ENCODE measurements at places on chromosomes 12 and 14. TPM values are rescaled to one million over a fixed set of nuclear protein-coding genes. Genes with fewer than 3 reads are reported as not detected.
A peak's percentile ranks its signal among the peaks of the same experiment; 100 is the strongest.

PAH gene
- total RNA-seq = not detected

ALG10B gene
- 4.0 TPM for total RNA-seq

USP44 gene
- total RNA-seq = not detected

KLRB1 gene
- not detected for total RNA-seq

ANG gene
- total RNA-seq = 4.2 TPM

ERP27 gene
- not detected for total RNA-seq

NID2 gene
- 11.1 TPM for total RNA-seq

CBLN3 gene
- total RNA-seq = 1.9 TPM

DCAF4 gene
- total RNA-seq = 20.5 TPM

TMCC3 gene
- 5.1 TPM for total RNA-seq

CLEC7A gene
- not detected for total RNA-seq

CLEC1B gene
- not detected for total RNA-seq

SERPINA5 gene
- total RNA-seq = 0.06 TPM

GRCh38 chr12:124507188-124508109 is 60.0 kb downstream of the NCOR2 start:
- peak; percentile 53 for DNase-seq

- DNase-seq = no peak
Observed at GRCh38 chr12:111078731-111079130, 158.4 kb upstream of the MYL2 start.

DNA sequence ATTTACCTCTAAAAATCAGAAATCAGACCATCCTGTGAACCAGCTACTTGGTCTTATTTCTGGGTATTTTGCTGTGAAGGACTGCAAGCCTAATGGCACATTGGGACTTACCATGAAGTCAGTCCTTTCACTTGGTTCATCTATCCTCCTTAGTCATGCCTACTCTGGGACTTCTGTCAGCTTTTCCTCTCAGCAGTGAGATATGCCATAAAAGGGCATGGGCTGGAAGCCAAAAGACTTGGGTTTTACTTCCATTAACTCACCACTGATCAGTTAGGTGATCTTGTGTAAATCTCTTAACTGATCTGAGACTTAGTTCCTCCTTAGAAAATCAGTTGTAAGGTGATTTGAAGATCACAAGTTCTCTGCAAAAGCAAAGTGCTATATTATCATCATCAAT is 116.5 kb downstream of the PAH start:
- DNase-seq = no peak

DNA sequence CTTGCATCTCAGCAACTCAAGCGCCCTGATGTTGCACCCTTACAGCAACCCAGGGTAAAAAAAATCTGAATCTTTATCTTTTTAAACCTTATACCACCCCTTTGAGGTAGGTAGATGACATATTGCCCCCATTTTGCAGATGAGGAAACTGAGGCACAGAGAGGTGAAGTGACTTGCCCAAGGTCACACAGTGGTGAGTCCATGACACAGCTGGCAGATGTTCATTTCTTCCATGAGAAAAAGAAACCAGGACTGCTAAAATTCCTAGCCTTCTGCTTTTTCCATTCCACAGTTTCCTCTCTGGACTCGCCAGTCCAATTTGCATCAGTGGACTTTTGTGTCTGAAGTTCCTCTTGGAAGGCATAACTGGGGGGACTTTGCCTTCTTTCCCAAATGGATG is 79.3 kb downstream of the IGF1 start:
- no peak for DNase-seq

GRCh38 chr12:59678759-59679411 is 83.1 kb downstream of the SLC16A7 start:
- DNase-seq = no peak

GRCh38 chr12:103627189-103627855 is 40.2 kb downstream of the STAB2 start:
- DNase-seq = no peak

GRCh38 chr14:36583893-36584811 is 1.7 kb upstream of the NKX2-8 start:
- DNase-seq = no peak

- no peak for DNase-seq
Observed at GRCh38 chr12:118537481-118537917, 161.1 kb downstream of the SUDS3 start.

- peak; percentile 47 for DNase-seq
Observed at GRCh38 chr12:123533672-123534643, at the start of gene RILPL1. Gene RILPL1 (minus strand): TSS chr12:123533719. CDS start chr12:123533482, 237 bp downstream.

- DNase-seq = no peak
Observed at GRCh38 chr12:78712834-78713481, 151.6 kb upstream of the SYT1 start.

- DNase-seq = no peak
Observed at GRCh38 chr12:111035578-111036301, 115.4 kb upstream of the MYL2 start.

GRCh38 chr12:89932954-89933353 is 224.3 kb upstream of the ATP2B1 start:
- peak; percentile 56 for DNase-seq

- DNase-seq = no peak
Observed at GRCh38 chr14:20341646-20342045, 1.8 kb upstream of the PARP2 start.

DNA sequence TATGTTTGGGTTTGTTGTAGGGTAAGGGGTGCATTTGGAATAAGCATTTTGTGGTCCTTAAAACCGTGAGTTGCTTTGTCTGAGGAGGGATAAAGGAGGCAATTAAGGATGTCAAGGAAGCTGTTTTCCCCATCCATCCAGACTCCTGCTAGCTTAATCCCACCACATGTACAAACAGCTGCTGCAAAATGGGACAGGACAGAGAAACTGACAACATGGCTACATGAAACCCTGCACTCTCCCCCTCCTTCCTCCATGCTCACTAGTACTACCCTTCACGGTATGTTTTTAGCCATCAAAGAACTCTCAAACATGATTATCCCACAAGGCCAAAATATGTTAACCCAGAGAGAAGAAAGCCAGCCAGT is 20.6 kb downstream of the ST8SIA1 start:
- no peak for DNase-seq

DNA sequence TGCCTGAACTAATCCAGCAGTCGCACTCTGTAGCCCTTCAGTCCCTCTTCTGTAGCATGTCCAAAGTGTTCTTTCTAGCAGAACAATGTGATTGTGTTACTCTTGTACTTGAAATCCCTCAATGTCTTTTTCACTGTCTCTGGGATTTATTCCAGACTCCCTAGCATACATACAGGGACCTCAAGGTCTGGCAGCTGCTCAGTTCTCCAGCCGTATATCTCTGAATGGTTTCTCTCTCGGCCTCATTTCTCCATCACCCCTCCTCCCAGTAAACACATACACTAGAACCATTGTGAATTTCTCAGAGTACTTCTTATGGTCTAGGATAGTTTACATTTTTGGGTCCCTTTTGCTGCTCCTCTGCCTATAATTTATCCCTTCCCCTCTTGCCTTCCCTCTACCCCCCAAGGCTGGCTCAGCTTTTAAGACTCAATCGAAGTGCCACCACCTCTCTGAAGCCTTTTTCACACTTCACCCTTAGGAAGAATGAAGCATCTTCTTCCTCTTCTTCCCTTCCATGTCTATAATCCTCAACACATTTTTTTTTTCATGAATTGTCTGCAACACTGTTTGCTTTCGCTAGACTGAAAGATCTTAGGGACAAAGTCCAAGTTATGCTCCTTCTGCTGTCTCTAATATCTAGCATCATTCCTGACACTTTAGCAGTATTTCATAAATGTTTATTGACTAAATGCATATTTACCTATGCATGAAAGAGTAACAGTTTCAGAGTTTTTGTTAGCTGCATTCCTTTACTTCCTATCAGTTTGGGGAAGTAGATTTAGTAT is 446.1 kb downstream of the ZFP36L1 start:
- DNase-seq = no peak

DNA sequence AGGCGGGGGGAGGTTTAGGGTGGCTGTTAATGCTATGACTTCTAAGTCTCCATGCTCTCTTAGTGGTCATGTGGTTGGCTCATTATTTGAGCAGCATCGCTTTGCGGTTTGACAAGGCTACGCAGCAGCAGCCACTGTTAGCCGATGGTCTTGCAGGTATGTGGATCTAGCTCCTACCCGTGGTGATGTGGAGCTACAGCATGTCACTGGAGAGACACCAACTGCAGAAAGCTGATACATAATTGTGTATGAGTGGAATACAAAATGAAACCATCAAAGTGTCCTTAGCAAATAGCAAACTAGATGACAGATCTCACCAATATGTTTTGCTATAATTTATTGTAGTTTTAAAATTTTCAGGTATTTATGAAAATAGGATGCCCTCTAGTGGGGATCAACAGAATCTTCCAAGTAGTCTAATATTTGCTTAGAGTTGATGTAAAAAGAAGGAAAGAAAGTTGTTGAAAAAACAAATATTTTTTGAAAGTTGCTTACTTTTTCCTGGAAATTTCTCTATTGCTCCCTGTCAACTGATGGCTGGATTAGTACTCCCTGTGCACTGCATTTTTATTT is 94.9 kb downstream of the NAV3 start:
- peak; percentile 95 for DNase-seq

DNA sequence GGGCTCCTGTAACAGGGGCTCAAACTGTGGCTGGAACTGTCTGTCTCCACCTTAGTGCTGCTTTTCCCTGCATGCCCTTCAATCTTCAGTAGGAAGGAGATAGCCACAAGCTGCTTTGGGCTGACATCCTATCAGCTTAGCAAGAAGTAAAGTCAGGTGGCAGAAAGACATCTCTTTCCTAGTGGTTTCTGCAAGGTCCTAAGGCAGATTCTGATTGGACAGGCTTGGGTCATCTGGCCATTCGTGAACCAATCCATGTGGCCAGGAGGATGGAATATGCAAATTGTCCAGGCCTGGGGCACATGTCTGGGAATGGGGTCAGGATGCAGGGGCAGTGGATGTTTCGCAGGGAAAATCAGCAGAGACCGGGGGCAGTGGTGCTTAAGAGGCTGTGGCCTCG is 5.2 kb downstream of the RITA1 start:
- peak; percentile 50 for DNase-seq

DNA sequence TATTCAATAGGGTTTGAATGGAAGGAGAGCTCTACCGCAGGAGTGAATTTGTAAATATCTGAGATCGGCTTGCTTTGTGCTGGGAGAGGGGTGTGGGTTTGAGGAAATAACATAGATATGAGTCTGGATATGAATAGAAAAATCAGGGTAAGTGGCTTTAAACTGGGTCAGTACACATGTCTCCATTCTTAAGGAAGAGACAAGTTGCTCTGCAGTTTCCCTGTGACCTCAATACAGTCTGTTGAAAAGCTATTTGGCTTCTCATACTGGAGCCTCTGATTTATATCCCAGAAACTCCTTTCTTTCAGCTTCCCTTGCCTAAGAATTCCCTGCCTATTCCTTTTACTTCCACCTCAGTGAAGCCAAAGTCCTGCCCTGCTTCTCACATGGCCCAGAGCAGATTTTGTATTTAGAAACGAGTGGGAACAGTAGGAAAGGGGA is 153.5 kb upstream of the ATF7IP start:
- DNase-seq = no peak

DNA sequence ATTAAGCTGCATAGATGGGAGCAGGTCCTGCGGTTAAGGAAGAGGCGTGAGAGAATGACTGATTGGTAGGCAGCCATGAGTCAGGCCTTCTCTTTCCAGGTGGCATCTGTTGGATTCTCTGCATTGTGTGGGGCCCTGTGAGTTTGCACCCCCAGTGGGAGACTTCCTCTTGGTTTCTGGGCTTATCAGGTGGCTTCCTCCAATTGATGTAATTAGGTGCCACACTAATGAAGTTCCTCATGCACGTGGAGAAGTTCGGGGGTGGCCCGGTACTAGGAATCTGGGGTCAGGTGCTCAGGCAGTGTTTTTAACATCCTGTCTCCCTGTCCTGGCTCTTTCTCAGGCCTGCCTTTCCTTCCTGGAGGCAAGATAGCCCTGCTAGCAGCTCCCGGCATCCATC is 765.1 kb upstream of the TMEM132C start:
- no peak for DNase-seq

GRCh38 chr14:92675976-92676375 is 72.5 kb downstream of the LGMN start:
- DNase-seq = no peak

DNA sequence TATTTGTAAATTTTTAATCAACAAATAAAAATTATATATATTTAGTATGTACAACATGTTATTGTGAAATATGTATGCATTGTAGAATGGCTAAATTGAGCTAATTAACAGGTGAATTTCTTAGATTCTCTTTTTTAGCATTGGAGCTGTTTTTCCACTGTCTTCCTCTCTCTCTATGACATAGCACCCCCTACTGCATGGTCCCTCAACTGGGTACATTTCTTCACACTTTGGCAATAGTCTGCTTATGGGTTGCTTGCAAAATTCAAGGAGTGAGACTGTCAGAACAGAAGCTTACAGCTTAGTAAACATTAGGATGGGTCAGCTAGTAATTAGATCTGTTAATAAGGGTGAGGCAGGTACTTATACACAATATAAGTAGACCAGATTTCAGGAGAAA is 658.5 kb upstream of the MGAT4C start:
- peak; percentile 49 for DNase-seq

- peak; percentile 60 for DNase-seq
Observed at GRCh38 chr14:22939684-22940083, 10.5 kb upstream of the PRMT5 start.
